ENCODE measurements at places on chromosomes 5 and 9.

DNA sequence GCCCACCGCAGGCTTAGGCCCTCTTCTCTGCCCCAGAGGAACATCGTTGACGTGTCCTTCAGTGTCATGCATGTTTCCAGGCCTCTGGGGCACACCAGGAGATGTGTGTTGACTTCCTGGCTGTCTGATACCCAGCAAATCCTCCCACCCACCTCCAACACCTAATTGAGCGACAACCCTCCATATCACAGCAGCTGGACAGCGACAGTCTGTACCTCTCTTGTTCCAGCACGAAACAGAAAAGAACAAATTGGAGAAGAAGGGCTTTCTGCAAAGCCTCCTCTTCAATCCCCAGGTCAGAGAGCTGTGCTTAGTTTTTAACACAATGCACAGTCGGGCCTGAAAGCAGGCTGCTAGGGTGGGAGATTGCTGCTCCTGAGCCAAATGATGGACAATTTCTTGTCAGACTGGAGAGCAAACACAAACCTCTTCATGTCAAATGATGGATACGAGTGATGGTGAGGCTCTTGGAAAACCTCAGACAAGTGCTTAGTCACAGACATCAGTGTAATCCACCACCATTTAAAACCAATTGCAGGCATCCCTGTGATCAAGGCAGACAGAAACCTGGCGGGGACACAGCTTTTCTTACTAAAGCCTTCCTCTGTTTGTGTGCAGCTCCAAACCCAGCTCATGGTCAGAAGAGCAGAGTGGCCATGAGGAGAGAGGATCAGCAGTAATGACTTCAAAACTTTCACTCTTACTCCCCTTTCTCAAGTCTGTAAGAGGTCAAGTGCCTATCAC is 110.6 kb downstream of the EBF1 start:
- DNase-seq, result no peak

DNA sequence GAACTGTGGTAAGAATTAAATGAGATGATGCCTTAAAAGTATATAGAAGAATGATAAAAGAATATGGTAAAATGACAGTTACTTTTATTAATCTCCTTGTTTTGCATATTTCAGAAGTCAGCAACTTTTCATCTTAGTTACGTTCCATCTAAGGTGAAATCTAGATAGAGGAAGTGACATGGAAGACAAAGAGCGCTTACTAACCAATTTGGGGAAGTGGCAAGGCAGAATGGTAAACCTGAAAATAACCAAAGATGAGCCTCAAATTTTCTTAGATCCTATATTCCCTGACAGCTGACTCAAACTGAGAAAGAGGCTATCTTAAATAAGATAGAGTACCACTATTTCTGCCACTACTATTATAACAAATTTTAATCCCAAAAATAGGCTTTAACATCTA is 52.5 kb downstream of the FGF10 start:
- no peak for DNase-seq

DNA sequence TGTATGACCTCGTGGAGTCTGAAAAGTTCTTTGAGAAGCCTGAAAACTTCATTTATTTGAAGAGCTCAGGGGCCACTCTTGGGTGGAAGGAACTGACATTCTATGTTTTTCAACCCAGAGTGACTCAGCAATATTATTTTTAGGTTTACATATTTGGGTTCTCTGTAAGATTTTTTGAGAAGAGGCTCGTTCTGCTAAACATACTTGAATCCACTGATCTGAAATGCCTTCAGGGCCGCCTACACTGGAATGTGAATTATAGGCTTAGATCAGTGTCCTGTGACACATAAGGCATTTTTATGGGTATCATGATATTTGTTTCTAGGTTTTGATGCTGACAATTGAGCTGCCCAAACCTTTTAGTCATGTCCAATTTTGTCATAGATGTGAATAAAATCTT is 86.2 kb downstream of the PSAT1 start:
- no peak for DNase-seq

DNA sequence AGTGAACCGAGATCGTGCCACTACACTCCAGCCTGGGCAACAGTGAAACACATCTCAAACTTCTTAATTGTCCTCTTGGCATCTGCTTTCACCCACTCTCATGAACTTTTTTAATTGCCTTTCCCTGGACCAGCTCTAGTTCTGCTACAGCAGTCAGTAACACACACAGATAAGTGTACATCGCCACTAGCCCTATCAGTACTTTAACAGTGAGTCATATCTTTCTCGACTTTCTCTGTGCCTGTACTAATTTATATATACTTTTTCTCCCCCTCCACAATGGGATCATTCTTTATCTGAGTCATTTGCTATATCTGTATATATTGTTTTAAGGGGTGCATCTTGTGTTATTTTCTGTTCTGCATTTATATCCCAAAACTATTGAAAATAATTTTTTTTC is 6.7 kb downstream of the CDC37L1 start:
- no peak for DNase-seq

- no peak for DNase-seq
Observed at GRCh38 chr5:157543825-157544622, 31.6 kb downstream of the ADAM19 start.

- DNase-seq, result no peak
Observed at GRCh38 chr5:134507452-134507851, 18.0 kb upstream of the JADE2 start.

GRCh38 chr9:138122201-138122600 is 244.6 kb downstream of the CACNA1B start:
- DNase-seq, result no peak

DNA sequence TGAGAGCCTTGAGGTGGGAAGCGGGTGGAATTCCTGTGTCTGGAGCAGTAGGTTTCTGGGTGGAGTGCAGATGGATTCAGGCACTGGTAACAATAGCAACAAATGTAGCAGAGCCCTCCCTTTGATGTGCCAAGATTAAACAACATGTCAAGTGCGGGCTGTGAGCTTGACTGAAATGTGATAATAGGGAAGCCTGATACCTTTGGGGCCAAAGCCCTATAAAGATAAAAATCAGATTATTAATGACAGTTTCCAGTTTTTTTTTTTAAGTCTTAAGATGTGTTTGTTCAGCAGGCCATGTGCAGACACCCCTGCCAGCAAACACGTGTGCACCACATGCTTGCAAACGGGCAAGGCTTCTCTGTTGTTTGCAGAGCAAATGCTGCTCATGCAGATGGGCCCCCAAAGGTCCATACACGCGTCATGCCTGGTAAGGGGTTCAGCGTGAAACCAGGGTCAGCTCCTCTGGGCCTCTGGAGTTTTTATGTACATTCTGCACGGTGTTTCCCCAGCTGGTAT is 193.2 kb downstream of the GADD45G start:
- DNase-seq, result no peak

DNA sequence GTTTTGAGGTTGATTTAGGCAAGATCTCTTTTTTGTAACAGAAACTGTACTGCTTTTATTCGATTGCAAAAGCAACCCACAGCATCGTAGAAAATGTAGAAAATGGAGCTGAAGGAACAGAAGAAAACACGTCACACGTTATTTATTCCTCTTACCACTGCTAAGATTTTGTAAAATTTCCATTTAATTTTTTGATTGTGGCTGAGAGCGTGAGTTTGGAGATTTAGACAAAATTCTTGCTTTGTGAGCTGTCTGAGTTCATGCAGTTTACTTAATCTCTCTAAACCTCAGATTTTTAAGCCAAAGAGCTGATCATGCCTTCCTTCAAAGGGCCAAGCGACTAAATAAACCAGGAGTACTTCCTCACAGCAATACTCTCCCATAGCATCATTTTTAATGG is 24.8 kb downstream of the DPYSL3 start:
- no peak for DNase-seq

DNA sequence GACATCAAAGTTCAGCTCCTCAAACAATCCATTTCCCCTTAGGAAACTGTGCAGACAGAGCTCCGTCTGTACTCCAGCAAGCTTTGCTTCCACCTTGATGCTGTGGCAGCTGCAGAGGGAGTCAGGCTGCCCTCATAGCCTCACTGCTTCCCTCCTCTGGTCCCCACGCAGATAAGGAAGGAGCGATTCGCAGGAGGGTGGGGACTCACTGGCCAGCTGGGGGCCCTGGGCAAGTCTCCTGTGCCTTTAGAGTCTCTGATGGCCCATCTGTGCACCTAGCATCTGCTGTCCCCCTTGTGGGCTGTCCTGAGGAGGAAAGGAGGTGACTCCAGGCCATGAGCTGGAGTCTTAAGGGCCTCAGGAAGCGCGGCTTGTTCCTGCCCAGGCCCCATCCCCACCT is 121.5 kb downstream of the ENTREP1 start:
- no peak for DNase-seq

DNA sequence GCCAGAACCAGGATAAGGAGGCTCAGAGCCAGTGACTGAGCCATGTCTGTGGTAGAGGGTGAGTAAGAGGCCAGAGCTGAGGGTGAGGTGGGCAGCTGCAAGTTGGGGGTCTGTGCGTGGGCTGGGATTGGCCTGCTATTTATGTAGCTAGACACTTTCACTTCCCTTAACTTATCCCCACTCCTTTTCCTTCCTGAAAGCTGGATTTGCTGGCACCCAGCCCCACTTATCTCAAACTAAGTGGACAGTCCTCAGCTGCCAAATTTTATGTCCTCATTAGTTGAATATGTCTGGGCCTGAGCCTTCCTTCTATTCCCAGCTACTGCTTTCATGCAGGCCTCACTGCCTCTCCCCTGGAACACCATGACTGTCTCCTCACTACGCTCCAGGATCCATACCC is at the start of gene CCL21:
Gene CCL21, minus strand, starts transcription at position 114 of the 400 bp plus-strand sequence. Its CDS starts 70 bp downstream, at position 44.
- DNase-seq, result no peak

GRCh38 chr5:27854243-27854852 is 816.0 kb upstream of the CDH9 start:
- DNase-seq, result no peak

GRCh38 chr5:72167804-72168203 is 60.5 kb downstream of the MAP1B start:
- DNase-seq, result no peak

- no peak for DNase-seq
Observed at GRCh38 chr5:97918620-97919019, 735.6 kb upstream of the RIOK2 start.

GRCh38 chr5:4831325-4831724 is 308.8 kb upstream of the ADAMTS16 start:
- no peak for DNase-seq

- no peak for DNase-seq
Observed at GRCh38 chr9:106875529-106875928, 12.6 kb downstream of the ZNF462 start.

GRCh38 chr5:177492841-177493240 is 4.6 kb downstream of the PDLIM7 start:
- DNase-seq, result no peak

GRCh38 chr5:73160239-73160671 is 12.7 kb upstream of the TMEM174 start:
- DNase-seq, result peak; percentile 30

DNA sequence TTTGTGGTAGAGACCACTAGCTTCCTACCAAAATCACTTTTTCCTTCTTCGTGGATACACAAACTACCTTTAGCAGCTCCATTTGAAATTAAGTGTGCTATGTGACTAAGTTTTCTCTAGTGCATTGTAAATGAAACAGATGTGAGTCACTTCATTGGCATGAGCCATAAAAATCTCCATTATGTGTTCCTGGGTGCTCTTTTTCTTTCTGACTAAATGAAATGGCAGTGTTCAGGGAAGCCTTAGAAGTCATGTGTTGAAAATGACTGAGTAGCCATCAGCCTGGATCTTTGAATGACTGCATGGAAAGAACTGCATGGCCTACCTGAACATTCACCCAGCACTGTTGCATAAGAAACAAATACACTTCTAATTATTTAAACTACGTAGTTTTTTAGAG is 107.9 kb downstream of the NDUFAF2 start:
- no peak for DNase-seq
